Smooth muscle cell of the coronary artery (primary cell): ENCODE measurements at places on chromosomes 1 and 21. TPM values are rescaled to one million over a fixed set of nuclear protein-coding genes. Genes with fewer than 3 reads are reported as not detected.

The VSIG8 gene
- total RNA-seq, result 0.08 TPM in 1 of 2 replicates, not detected in the other

The CD101 gene
- under 0.01 and 0.15 TPM in 2 replicates for total RNA-seq

The GBP7 gene
- total RNA-seq, result not detected in 2 replicates

The RO60 gene
- 68.9 and 102 TPM in 2 replicates for total RNA-seq

The RNF186 gene
- not detected in 2 replicates for total RNA-seq

The AZIN2 gene
- 4.8 and 10.2 TPM in 2 replicates for total RNA-seq
